ENCODE measurements at places on chromosomes 16 and 17.

- peak; percentile 93 for DNase-seq
These were observed 245.7 kb downstream of the FOXL1 start for GRCh38 chr16:86823888-86824671.

DNA sequence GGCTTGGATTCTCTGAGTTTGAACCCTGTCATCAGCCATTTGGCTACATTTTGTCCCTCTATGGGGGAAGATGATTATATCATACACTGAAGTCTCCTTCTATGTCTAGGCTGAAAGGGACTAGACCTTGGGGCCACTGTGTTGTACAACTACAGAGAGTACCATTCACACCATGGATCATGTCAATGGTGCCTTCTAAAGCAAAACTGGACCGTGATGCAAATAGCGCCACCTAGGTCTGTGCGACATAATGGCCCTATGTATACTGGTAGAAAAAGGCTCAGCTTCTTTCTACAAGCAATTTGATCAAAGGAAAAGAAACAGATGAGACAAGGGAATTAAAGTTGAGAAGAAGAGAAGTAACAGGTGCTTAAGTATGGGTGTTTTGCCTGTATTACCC, 100.7 kb downstream of the LYRM1 start:
- DNase-seq: no peak

DNA sequence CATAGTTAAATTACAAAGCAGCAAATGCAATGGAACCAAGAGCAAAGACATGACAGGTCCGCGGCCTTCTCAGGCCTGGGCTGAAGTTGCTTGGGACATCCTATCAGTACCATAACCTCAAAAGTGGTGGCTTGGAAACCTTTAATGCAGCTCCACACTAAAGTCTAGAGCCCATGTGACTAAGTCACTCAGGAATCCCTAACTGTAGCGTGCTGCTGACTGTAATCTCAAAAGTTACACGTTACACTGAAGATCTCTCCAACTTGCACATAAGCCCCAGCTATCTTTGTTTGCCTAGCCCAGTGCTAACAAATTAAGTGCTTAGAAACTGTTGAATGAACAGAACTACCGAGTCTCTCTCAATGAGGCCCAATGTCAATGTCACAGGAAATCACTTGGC, 27.8 kb downstream of the NUP88 start:
- no peak for DNase-seq

DNA sequence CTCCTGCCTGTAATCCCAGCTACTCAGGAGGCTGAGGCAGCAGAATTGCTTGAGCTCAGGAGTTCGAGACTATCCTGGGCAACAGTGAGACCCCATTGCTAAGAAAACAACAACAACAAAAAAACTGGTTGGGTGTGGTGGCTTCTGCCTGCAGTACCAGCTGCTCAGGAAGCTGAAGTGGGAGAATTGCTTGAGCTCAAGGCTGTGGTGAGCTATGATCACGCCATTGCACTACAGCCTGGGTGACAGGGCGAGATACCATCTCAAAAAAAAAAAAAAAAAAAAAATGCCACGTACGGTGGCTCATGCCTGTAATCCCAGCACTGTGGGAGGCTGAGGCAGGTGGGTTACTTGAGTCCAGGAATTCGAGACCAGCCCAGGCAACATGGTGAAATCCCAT, 34.1 kb downstream of the NME2 start:
- no peak for DNase-seq

DNA sequence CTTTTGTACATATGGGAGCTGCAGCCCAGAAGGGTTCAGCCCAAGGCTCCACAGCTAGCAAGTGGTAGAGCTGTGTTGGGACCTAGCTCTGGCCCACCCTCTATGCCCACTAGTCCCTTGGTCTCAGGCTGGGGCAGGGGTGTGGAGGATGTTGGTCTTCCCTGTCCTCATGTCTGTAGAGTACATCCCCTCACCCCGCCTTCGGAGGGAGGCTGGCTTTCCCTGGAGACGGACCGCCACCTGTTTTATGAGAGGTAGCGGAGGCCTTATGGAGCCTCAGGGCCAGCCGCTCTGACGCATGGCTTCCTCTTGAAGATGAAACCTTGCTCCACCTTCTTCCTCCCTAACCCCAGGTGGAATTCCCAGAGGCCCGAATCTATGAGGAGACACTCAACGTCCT, 8.4 kb downstream of the TNFAIP1 start:
- DNase-seq: no peak

- no peak for DNase-seq
These were observed 66.2 kb downstream of the CENPV start for GRCh38 chr17:16286947-16287562.

- DNase-seq: no peak
These were observed 9.5 kb upstream of the GRN start for GRCh38 chr17:44335564-44335963.

Data from astrocyte of the cerebellum (primary cell).